GM23338 (cell line): ENCODE measurements at places on chromosomes 1 and 21.

- DNase-seq: no peak
Measured at GRCh38 chr1:84493747-84494146, 12.4 kb upstream of the SPATA1 start.

DNA sequence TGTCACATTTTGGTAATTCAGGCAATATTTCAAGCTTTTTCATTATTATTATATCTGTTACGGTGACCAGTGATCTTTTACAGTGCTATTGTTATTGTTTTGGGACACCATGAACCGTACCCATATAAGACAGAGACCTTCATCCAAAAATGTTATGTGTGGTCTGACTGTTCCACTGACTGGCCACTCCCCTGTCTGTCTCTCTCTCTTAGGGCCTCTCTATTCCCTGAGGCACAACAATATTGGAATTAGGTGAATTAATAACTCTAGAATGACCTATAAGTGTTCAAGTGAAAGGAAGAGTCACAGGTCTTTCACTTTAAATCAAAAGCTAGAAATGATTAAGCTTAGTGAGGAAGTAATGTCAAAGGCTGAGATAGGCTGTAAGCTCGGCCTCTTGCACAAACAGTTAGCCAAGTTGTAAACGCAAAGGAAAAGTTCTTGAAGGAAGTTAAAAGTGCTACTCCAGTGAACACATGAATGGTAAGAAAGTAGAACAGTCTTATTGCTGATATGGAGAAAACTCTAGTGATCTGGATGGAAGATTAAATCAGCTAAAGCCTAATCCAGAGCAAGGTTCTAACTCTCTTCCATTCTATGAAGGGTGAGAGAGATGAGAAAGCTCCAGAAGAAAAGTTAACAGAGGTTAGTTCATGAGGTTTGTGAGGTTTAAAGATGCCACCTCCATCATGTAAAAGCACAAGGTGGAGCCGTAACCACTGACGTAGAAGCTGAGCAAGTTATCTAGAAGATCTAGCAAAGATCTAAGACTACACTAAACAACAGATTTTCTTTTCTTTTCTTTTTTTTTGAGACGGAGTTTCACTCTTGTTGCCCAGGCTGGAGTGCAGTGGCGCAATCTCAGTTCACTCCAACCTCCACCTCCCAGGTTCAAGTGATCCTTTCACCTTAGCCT lies 19.7 kb upstream of the DIPK1A start:
- DNase-seq: no peak

DNA sequence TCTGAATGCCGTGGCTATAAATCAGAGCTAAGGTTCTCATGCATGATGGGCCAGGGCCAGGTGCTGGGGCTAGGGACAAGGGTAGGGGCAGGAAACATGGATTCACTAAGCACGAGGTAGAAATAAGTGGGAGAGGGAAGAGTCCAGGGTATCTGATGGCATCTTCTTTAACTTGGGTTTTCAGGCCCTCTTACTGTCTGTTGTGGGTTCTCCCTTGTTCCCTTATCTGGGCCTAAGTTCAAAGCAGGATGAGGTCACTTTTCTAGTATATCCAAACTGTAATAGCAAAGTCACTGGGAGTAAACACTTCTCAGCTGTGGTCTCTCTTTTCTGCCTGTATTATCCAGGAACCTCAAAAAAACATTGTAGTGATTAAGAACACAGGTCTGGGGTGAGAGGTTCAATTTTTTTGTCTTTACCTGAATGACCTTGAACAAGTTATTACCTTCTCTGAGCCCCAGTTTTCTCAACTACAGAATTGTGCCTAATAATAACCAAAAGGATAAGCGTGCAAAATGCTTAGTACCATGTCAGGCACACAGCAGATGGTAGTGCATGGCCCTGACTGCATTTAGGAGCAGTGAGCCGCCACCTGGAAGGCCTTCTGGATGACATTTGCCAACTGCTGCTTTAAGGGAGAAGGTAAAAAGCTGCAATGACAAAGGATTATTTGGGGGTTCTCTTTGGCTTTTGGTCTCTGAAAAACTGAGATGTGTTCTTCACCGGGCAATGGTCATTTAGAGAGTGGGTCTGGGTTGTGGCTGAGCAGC lies 53.6 kb upstream of the A3GALT2 start:
- no peak for DNase-seq

DNA sequence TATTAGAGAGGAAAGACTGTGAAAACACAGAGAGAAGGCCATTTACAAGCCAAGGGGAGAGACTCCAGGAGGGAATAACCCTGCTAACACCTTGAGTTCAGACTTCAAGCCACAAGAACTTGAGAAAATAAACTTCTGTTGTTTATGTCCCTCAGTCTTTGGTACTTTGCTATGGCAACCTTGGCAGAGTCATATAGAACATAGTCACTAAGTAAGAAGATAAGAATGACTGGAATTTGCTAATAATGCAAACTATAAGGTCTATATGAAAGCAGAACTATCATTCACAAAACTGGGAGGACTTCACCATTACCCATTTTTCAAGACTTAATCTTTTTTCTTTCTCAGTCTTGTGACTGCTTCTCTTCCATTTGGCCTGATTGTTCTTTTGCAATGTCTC lies 767.3 kb upstream of the ADAMTS5 start:
- no peak for DNase-seq

- no peak for DNase-seq
Measured at GRCh38 chr1:33031506-33031905, 5.2 kb downstream of the AK2 start.

- DNase-seq: no peak
Measured at GRCh38 chr1:1609822-1610485, 5.3 kb upstream of the MIB2 start.
